ENCODE measurements at places on chromosomes 13 and 19.

GRCh38 chr19:40231544-40232424 is 5.3 kb upstream of the CCNP start:
- no peak for DNase-seq

- DNase-seq, result peak; percentile 25
Measured at GRCh38 chr19:2949939-2950285, 5.1 kb upstream of the ZNF77 start.

- no peak for DNase-seq
Measured at GRCh38 chr13:57286511-57287098, 119.6 kb downstream of the PRR20E start.

GRCh38 chr13:26897706-26898550 is 137.3 kb upstream of the GPR12 start:
- DNase-seq, result no peak

DNA sequence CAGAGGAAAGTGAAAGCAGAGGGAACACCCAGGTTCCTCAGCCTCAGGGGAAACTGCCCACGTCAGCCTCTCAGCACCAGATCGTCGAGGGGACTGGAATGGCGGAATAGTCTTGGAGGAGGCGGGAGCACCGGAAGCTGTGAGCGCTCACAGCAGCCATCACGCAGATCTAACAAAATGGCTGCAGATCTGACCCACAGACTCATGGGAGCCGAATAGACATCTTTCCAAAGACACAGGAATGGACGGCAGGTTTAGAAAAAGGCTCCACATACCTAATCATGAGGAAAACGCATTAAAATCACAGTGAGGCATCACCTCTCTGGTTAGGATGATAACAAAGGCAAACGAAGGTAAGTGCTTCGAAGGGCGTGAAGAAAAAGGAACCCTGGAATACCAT is 11.8 kb upstream of the LILRA2 start:
- DNase-seq, result no peak

GRCh38 chr19:54805665-54806515 is 2.5 kb downstream of the KIR2DL4 start:
- DNase-seq, result no peak

DNA sequence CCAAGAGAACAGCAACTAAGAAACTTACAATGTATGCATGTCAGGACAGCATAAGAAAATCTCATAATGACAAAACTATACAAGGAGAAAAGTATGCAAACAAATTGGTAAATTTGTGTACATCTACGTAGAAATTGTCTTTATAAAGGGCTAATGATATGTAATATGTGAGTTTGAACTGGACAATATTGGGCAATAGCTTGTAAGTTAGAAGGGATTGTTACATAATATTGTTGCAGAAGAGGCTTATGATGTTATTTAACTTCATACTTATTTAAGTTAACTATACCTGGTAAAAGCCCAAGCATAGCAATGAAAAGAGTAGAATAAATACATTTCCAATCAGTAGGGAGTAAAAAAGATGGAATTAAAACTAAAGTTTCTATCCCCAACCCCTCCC is 134.0 kb downstream of the MAB21L1 start:
- DNase-seq, result no peak

DNA sequence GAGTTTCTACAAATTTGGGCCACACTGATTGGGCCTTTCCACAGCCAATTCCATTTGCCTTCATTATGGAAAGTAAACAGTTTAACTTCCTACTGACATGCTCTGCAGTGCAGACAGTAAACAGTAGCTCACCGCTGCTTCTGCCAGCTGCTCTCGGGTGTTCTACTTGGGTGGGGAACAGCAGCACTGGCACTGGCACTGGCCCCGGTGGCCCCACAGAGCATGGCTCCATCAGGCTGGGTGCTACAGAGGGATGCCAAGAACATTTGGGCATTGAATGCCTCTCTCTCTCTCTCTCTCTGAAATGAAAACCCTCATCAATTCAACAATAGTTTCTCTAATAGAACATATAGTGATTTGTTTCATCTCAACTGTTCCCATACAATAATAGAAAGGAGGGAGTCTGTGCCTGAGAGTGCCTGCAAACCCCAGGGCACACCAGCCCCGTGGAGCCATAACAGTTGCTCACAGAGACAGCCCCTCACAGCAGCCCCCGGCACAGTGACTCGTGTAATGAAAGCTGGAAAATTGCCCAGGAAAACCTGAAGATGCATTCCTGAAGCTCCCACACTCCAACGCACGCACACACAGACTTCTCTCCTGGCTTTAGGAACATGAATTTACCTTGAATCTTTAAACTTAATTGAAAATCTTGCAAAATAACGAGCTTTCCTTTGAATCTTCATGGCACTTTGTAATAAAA is 38.2 kb upstream of the GJB6 start:
- no peak for DNase-seq

GRCh38 chr19:18233224-18233825 is 7.1 kb upstream of the PDE4C start:
- peak; percentile 42 for DNase-seq

- DNase-seq, result no peak
Measured at GRCh38 chr13:35953537-35954206, 177.5 kb downstream of the DCLK1 start.

DNA sequence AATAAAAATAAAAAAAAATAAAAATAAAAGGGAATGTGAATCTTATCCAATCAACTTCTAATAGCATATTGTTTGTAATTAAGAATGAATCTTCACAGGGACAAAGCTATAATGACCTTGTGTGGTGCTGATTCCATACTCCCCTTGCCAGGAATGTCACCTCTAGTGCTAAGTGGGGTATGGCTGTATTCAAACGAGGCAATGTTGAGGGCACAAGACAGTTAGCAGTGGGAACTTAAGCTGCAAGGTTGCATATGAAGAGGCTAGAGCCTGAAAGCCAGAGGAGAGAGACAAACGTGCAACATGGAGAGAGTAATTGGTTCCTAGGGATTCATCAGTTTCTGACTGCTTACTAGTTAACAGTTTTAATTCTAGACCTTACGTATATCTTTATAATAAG is 43.9 kb upstream of the CSNK1A1L start:
- DNase-seq, result no peak

GRCh38 chr13:35086667-35087066 is 144.6 kb downstream of the NBEA start:
- no peak for DNase-seq

- DNase-seq, result no peak
Measured at GRCh38 chr19:32415246-32415645, 9.7 kb downstream of the DPY19L3 start.

DNA sequence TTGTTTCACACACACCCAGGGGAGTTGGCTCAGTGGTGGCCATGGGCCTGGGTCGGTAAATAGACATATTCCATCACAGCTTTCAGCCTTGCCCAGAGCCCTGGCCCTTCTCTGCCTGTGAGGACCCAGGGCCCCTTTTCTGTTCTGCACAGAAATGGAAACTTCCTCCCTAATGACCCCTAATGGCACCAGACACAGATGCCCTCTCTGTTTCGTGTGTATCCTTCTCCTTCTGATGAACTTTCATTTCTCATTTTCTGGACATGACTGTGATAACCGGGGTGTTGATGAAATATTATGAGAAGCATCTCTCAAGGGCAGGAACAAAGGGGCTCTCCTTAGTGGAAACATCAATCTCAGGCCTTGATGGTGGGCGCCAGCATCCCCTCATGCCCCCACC is 12.8 kb downstream of the LILRA1 start:
- peak; percentile 92 for DNase-seq

- DNase-seq, result no peak
Measured at GRCh38 chr13:34174671-34175145, 356.8 kb downstream of the RFC3 start.

GRCh38 chr13:46738055-46738454 is 58.9 kb downstream of the ESD start:
- no peak for DNase-seq

DNA sequence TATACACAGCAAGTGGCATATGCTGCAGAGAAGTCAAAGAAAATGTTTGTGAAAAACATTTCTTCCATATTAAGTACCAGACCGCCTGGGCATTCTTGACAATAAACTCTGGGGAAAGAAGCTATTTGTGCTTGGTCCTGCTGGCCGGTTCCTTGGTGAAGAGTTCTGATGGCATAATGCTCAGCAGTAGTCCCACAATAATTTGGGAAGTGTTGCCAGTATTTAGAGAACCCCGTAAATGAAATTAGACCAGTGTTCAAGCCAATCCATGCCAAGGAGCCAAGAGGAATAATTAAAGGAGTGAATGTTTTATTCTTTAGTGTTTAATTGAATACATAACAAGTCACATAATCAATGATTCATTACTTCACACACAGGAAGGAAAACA is 6.3 kb downstream of the KCTD12 start:
- no peak for DNase-seq

DNA sequence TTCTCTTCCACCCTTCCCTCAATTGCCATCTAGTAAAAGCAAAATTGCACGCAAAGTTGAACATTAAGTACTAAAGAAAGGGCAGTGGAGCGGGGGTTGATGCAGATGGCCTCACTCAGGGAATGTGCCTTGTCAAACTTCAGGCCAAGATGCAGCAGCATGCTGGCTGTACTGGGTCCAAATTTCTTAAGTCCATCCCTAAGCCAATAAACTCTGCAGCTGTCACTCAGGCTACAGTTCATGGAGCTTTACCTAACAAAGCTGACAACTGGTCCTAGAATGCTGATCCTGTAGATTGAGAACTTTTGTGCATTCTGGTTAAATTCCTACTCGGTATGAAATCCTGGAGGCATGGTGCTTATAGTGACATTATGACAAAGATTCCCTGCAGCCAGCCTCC is 88.4 kb downstream of the FOXO1 start:
- DNase-seq, result no peak

GRCh38 chr19:2410023-2410422 is 17.4 kb downstream of the TIMM13 start:
- no peak for DNase-seq

- no peak for DNase-seq
Measured at GRCh38 chr13:102273111-102273510, 128.7 kb downstream of the FGF14 start.

GRCh38 chr13:36787181-36787580 is 31.8 kb upstream of the RFXAP start:
- DNase-seq, result no peak

DNA sequence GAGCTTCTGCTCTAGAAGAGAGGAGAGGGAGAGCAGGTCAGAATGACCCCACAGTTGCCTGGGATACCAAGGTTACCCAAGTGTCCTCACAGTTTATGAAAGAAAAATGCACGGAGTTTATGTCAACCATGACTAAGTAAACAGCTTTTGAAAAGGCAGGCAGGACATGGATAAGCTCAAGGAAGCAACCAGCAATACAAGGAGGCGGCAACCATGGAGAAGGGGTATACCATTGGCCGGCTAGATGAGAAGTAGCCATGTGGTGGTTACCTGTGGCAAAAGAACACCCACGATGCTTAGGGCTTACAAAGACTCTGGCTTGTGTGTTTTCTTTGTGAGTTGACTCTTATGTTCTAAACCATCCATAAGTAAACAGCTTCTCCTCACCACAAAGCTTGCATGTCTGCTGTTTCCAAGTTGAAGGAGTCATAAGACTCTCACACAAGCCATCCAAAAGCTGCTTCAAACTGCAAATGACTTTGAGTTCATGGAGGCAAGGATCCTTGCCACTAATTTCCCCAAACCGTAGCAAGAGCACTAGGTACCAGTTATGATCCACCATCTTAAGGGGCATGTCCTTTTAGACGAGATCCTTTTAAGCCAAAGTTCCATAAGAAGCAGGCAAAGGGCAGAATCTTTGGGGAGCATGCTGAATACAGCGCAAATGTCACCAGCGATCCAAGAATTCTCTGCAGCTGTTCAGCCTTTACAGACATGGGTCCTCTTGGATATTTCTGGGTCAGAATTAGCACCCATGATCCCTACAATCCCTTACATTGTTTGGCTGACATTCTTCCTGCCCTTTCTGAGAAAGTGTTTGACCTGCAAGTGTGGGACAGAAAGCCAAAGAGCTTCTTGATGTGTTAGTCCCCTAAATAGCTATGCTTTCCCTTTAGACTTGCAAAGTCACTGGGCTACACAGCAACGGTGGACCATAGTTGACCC is 74.8 kb upstream of the IPO5 start:
- DNase-seq, result no peak

GRCh38 chr19:15717809-15718208 is 10.0 kb upstream of the OR10H2 start:
- no peak for DNase-seq

GRCh38 chr13:110680852-110681251 is 25.1 kb downstream of the CARS2 start:
- no peak for DNase-seq

- no peak for DNase-seq
Measured at GRCh38 chr13:90710164-90710759, 637.2 kb upstream of the MIR17HG start.

- no peak for DNase-seq
Measured at GRCh38 chr19:39130337-39131254, 5.0 kb downstream of the PAK4 start.

GRCh38 chr13:46553521-46553885 is 533 bp downstream of the LRCH1 start:
- DNase-seq, result no peak

- no peak for DNase-seq
Measured at GRCh38 chr13:111484959-111485358, 164.5 kb downstream of the TEX29 start.

DNA sequence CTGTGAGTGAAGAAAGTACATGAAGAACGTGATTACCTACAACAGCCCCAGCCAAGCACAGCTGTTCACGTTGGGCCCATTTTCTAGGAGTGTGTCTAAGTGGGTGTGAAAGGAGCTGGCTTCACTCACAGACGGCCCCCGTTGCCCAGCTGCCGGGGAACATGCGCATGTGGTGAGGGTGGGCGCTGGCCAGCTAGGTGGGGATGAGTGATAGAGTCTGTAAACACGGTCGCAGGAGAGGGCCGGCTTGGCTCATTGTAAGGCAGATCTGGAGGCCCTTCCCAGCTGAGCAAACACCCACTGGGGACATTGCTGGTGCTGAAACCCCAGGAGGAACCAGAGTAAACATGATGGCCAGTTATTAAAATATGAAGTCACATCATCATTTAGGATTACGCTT is 160.5 kb downstream of the TEX29 start:
- no peak for DNase-seq

- DNase-seq, result peak; percentile 68
Measured at GRCh38 chr13:19586904-19587634, 25.7 kb upstream of the TPTE2 start.

Measured in suppressor macrophage treated with lipopolysaccharide for 4 hours (primary cell).